ENCODE measurements at places on chromosomes 16 and 17.
A peak's percentile ranks its signal among the peaks of the same experiment; 100 is the strongest.

GRCh38 chr17:56020369-56020768 is 132.9 kb upstream of the ANKFN1 start:
- no peak for DNase-seq

DNA sequence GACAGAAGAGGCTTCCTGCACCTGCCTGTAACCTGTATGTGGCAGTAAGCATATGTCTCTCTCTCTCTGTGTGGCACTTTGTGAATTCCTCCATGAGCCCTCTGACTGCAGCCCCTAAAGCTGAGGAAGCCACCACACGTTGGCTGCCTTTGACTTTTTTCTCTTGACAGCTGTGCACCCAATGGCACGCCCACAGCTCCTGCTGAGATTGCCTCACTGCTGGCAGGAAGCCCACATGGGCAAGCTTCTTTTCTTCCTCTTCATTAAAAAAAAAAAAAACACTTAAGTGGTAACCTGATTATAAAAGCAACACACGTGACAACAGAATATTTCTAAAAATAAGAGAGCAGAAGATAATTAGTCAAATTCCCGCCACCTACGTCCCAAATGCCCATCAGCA is 34.0 kb upstream of the PIRT start:
- no peak for DNase-seq

DNA sequence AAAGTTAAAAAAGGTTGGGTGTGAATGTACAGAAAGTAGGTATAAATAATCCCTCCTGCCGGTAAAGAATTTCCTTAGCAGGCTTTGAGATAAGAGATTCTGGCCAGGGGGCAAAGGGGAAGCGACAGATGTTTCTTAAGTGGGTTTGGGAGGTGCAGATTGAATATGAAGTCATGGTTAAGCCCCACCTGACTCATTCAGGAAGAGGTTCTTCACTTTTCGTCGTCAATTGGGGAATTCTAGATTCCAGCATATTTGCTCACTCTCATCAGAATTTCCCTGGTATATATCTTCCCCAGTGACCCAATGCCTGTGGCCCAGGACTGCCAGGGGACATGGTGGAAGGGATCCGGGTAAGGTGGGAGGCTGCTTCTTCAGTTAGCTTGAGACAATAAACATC is 127.8 kb downstream of the CPPED1 start:
- no peak for DNase-seq

DNA sequence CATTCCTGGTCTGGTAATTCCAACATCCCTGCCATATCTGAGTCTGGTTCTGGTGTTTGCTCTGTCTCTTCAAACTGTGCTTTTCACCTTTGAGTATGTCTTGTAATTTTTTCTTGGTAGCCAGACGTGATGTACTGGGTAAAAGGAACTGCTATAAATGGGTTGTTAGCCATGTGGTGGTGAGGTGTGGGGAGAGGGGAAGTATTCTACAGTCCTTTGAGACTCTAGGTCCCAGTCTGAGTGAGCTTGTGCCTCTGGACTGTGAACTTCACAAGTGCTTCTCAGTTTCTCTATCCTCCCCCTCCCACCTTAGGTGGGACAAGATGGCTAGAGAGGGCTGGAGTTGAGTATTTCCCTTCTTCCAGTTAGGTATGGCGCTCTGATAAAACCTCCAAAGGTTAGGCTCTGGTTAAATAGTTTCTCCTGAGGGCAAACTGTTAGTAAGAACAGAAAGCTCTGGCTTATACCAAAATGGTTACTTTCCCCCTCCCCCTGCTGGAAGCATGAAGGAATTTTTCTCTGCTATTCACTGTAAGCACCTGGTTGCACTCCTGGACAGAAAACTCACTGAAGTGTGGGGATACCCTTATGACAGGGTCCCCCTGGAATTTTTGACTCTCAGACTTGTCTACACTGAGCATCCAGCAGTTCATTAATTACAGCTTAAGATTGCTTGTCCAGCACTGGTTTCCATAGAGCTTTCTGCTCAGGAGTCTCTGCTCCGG is 87.8 kb downstream of the MARCHF10 start:
- no peak for DNase-seq

DNA sequence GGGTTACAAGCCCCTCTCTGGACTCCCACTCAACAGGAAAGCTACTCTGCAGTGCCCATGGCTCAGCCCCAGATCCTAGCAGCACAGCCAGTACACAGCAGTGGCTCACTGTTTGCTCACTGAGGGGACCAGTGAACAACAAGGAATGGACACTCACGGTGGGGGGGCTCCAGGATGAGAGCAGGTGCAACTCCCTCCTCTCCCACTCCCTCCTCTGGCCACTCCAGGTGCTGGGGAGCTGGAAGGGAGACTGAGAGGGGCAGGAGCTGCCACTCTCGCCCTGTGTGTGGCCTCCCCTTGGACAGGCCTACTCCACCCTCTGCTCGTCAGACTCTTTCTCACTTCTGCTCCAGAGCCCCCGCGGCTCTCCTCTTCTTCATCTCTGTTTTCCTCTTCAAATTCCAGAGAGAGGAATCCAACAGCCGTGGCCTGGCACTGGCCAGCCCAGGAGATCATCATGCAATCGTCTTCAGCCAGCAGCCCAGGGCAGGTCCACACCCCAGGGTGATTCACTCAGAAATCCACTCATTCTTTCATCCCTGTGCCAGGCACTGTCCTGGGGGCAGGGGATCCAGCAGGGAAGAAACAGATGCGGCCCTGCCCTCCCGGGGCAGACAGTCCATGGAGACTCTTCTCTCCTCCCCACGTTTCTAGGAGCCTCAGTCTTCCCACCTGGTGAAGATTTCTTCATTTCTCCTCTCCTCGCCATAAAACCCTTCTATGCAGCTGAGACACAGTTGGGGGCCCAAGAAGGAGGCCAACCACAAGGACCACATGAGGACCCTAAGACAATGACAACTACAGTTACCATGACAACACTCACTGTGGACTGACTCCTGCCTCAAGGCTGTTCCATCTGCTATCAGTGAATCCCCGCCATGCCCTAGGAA is 30.7 kb downstream of the CFAP20 start:
- no peak for DNase-seq

DNA sequence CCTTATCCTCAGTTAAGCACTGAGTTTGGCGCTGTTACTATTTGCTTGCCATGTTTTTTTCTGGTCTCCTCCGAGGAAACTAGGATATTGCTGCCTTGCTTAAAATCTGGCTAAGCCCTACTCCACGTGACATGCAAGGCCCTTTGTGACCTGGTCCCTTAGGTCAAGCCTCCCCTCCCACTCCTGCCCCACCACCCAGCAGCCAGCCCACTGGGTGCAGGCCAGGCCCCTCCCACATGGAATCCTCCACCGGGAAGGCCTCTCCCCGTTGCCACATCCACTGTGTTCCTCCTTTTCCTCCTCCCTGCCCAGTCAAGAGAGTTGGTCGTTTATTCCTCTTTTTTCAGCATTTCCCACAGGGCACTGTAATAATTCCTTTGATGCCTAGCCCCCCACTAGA is 16.2 kb downstream of the PSMD3 start:
- no peak for DNase-seq

DNA sequence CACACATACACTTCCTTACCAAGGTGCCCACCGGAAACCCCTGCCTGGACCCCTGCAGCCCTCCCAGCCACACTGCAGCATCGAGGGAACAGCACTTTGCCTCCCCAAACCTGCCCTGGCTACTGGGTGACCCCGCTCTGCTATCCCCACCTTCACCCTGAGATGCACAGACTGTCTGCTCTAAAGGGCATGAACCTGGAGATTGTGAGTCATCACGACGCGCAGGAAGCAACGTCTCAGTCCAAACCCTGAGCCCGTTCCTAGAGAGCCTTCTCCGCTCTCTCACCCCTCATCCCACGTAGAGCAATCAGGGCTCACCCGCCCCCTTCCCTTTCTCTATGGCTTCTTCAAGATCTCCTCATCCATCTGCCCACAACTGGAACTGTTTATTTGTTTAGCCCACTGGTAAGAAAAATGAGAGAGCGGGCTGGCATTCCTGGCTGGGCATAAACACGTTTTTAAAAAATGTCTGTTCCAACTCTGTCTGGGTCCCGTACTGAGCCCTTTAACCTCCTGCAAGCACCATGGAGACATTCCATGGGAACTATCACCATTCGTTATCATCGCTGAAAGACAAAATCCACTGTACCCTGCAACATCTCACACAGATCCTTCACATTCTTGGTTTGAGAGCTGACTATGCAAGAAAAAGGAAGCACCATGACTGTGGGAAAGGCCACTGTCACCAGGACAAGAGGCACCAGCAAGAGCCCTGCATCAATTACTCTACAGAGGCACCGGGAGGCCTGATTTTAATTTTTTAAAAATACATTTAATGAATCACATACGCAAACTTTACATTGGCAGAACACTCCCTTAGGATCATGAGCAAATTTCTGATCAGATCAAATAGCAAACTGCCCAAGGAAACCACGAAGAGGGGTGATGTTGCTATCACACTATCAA is 28.2 kb downstream of the ZFHX3 start:
- DNase-seq, result no peak

DNA sequence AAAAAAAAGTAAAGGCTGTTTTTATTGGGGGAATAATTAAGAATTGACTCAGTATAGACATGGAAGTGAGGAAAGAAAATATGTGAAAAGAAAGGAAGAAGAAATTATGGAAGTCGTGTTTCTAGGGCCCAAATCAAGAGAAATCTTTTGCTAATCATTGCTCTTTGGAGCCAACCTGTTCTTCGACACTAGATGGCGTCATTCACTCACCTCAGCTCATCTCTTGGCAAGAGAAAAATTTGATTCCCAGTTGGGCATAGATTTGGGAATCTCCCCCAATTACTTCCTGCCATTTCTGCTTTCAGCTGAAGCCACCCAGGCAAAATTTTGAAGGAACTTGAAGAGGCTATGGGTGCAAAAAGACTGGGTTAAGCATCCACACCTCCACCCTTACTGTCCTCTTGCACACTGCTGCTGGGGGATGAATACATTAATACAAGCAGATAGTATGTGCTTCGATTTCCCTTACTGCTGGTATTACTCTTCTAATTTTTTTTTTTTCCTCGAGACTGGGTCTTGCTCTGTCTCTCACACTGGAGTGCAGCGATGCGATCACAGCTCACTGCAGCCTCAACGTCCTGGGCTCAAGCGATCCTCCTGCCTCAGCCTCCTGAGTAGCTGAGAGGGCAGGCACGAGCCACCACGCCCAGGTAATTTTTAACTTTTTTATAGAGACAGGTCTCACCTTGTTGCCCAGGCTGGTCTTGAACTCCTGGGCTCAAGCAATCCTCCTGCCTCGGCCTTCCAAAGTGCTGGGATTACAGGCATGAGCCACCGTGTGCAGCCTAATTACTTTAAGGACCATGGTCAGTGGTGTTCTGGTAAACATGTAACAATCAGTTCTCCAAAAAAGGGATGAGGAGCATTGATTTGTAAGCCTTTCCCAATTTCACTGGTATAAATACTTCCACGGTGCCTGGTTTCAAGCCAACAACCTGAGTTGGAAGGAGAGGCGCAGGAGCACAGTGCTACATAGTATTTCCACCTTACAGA is 13.5 kb downstream of the PSMD7 start:
- DNase-seq, result peak; percentile 60

GRCh38 chr16:20612551-20613480 is 36.6 kb upstream of the ACSM2B start:
- peak; percentile 77 for DNase-seq

GRCh38 chr17:45241328-45242028 is 19.8 kb downstream of the FMNL1 start:
- DNase-seq, result peak; percentile 85

GRCh38 chr17:46818316-46818928 is at the start of gene WNT3:
Gene WNT3, minus strand, starts transcription at chr17:46818692. Its CDS starts 95 bp downstream, at chr17:46818597.
- no peak for DNase-seq

GRCh38 chr16:2473999-2474876 is 689 bp upstream of the TBC1D24 start:
- no peak for DNase-seq

DNA sequence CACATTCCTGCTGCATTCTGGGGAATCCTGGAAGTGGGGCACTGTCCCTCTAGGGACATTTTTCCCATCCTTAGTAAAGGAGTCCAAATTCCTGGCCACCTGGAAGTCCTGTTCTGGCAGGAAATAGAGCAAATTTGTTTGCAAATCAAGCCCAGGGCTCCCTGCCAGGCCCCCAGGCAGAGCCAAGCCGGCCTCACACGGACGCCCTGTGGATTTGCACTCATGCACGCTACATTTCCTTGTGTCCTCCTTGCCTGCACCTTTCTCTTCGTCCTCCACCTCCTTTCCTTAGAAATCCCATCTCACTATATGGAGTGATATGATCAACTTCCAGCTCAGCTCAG is 7.0 kb upstream of the CALB2 start:
- peak; percentile 96 for DNase-seq

DNA sequence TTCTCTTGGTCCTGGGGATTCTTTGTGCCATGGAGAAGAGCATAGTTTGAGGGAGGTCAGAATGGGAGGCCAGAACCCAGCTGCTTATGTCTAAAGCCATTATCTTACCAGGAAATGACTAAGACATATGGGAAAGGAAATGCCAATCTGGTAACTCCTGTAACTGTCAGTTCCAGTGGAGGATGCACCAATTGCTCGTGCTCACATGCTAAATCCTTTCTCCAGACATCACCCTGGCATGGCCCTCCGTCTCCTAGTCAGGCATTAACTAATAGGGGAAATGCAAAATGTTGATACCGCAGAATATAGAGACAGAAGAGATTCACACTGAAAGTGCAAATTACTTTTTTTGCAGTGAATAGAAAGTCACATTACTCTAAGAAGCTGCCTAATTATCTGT is 255.6 kb upstream of the HSBP1 start:
- no peak for DNase-seq

GRCh38 chr16:17134586-17134985 is 336.2 kb downstream of the XYLT1 start:
- no peak for DNase-seq

DNA sequence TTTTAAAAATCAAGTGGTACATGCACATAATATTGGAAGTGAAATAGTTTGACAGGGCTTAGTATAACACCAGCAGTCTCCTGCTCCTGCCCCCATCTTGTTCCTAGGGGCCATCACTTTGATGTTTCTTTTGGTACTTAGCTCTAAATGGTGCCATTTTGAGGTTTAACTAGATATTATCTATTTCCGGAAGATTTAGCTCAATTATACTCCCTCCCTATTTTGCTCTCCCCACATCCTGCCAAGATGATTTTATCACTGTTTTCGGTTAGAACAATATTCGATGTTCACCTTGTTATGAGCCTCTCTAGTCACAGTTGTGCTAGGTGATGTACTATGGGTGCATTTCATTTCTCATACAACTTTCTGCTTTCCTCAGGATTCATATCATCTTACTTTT is 20.0 kb upstream of the SLC35G3 start:
- no peak for DNase-seq

- DNase-seq, result no peak
Measured at GRCh38 chr16:49337814-49338350, 35.7 kb upstream of the C16orf78 start.

- no peak for DNase-seq
Measured at GRCh38 chr17:2375406-2375805, 25.5 kb downstream of the MNT start.

All from G401 (cell line).